D341Med (cell line): ENCODE measurements at places on chromosomes 5 and 9.

- no peak for DNase-seq
Observed at GRCh38 chr5:169258372-169259000, 42.5 kb downstream of the SLIT3 start.

- no peak for DNase-seq
Observed at GRCh38 chr5:134022333-134022732, 17.6 kb upstream of the VDAC1 start.

GRCh38 chr5:40074826-40075225, 604.9 kb upstream of the PTGER4 start:
- DNase-seq, result no peak

DNA sequence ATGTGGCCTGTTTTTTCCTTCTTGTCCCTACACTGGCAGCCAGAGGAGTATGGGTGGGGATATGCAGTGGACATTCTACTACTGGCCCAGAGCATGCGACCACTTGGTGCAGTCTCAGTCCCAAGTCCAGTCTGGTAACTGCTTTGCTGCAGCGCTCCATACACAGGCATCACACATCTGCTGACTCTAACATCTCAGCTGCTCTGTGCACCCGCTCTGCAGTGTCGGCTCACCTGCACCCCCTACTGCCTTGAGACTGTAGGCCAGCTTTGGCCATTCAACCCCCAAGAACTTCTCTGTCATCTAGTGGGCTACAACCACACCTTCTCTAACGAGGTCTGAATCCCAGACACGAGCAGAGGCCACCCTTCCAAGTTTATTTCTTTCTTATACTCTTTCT, 46.4 kb upstream of the SLCO6A1 start:
- peak; percentile 58 for DNase-seq

- DNase-seq, result no peak
Observed at GRCh38 chr9:137741330-137741729, 122.5 kb downstream of the EHMT1 start.

DNA sequence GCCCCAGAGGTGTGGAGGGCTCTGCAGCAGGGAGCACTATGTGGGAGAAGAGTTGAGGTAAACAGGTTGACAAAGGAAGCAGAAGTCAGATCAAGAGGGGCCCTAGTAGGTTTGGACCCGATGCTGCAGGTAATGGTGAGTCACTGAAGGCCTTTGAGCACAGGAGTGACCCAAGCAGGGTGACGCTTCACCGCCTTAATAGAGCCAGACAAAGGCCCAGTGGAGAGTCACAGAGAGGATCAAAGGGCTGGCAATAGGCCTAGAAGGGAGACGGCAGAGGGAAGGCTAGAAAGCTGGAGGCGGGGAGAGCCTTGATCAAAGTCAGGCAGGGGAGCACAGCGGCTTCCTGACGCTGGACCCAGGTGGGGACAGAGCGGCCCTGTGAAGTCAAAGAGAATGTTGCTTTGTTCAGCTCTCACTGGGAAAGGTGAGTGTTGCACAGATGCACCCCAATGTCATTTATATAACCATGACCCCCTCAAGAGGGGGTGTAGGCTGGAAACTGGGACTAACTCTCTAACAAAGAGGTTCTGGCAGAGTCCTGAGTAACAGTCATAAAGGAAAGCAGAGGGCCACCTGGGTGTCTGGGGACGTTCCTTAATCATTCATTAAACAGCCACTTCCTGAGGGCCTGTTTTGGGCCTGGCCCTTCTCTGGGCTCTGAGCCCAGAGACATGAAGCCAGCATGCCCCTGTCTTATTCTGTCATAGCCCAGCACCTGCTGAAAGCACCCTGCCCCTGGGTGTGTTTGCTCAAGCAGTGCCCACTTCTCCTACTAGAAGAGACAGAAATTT, 9.8 kb upstream of the CPLX2 start:
- no peak for DNase-seq

GRCh38 chr5:180590543-180591310, 572 bp downstream of the SCGB3A1 start:
- peak; percentile 29 for DNase-seq

DNA sequence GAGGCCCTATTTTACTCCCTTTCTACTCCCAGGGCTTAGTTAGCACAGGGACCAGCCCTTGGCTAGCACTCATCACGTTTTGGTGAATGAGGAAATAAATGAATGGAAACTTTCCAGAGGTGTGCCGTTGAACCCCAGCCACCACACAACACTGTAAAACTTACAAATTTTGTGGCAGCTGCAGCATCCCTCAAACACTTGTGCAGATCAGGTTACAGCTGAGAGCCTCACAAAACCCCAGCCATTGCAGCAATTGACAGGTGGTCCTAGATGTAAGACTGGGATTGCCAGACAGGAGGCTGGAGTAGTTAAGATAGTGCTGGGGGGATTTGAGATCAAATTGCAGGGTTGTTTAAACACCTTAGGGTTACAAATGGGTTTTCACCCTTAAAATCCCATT, 482.2 kb upstream of the KIF2A start:
- DNase-seq, result no peak

DNA sequence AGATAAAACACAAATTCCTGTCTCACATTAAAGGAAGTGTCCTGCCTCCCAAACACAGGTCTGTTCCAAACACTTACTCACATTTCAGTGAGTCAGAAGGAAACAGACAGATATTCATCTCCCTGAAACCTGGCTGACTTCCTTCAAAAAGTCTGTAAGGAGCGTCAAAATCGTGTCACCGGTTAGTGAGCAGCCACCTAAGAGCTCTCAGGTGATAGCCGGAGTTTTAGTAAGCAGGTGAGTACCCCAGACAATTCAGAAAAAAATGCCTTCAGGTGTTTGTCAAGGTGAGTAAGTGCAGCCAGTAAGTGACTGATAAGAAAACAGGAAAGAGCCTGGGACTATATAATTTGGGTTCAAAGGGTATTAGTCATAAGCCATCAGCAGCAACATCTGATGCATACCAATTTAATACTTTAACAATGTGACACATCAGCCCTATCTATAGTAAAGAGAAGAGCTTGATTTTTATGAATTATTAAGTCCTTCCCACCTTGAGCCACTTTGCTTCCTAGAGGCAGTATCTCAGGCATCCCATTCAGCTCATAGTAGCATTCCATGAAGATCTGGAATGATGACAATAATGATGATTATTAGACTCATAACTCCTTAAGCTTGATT, 1.3 kb upstream of the ITGA2 start:
- DNase-seq, result no peak

DNA sequence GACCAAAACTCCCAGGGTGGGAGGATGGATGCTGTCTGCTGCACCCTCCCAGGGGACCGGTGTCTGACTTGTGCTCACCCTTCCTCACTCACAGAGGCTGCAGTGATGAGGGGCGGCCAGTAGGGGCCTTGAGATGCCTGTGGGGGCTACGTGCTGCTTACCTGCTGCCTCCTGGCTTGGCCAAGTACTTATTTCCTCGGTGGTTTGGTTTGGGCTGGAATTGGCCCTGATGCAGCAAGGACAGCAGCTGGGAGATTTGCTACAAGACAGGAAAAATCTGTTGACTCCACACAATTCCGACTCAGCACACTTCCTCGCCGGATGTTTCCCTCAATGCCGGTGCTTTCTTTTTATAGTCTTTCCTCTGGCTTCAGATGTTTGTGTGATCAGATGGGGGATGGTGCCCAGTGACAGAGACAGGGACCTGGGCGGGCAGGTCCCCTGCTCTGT, 6.6 kb downstream of the PCDH12 start:
- peak; percentile 72 for DNase-seq
